ENCODE measurements at places on chromosomes 13 and 19.
A peak's percentile ranks its signal among the peaks of the same experiment; 100 is the strongest.

- DNase-seq = peak; percentile 6
Observed at GRCh38 chr13:25678398-25678797, 306.6 kb downstream of the ATP8A2 start.

DNA sequence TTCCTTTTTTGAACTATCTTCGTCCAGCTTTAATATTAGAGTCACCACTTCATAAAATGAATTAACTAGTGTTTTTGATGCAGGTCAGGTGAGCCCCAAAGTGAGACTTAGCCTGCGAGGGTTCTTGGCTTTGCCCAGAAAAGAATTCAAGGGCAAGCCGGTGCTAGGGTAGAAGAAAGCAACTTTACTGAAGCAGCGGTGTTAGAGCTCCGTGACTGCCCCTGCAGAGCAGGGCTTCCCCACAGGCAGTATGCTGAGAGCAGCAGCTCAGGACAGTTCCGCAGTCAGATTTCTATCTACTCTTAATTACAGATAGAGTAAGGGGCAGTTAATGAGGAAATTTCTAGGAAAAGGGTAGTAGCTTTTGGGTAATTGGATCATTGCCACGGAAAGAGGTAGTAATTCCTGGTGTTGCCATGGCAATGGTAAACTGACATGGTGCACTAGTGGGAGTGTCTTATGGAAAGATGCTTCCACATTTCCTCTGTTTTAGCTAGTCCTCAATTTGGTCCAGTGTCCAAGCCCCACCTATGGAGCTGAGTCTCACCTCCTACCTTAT lies 432.2 kb upstream of the ZNF507 start:
- DNase-seq = no peak

- DNase-seq = no peak
Observed at GRCh38 chr13:81246556-81246955, 905.6 kb upstream of the SPRY2 start.

- DNase-seq = no peak
Observed at GRCh38 chr13:30312904-30313303, 5.6 kb upstream of the KATNAL1 start.

- no peak for DNase-seq
Observed at GRCh38 chr19:36773223-36773579, 594 bp upstream of the ZNF850 start.

GRCh38 chr13:37123337-37123736 lies 17.9 kb upstream of the CSNK1A1L start:
- no peak for DNase-seq

DNA sequence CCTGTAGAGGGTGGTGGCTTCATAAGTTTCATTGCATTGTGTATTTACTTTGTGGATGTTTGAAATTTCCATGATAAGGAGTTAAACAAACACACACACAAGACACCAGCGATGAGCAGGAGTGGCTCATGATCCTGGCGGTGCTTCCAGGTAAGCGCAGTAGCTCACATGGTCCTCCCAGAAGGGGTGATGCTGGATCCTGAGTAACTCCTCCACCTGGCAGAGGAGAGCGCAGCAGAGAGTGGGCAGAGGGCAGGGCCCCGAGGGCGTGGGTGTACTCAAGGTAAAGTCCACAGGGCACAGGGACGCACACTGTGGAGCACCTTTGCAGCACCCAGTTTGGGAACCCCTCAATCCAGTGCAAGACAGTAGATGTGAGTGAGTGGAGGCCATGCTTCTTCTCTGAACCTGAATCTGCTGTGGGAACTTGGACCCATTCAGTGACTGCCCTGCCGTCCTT lies 54.0 kb downstream of the RFX2 start:
- no peak for DNase-seq

GRCh38 chr19:5352229-5352763 lies 11.7 kb upstream of the PTPRS start:
- DNase-seq = no peak

DNA sequence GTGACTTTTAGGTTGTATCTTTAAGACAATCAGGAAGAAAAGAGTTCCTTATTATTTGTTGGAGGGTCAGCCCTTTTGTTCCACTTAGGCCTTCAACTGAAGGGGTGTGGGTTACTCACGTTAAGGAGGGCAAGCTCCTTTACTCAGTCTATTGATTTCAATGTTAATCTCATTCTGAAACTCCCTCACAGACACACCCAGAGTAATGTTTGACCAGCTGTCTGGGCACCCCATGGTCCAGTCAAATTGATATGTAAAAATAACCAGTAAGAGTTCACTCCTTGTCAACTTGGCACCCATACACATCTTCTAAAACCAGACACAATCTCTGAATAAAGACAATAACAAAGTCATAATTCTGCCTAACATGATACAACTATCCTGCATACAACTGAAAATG lies 292.9 kb downstream of the KLF5 start:
- no peak for DNase-seq

GRCh38 chr19:43438291-43439031 lies 23.8 kb downstream of the TEX101 start:
- peak; percentile 4 for DNase-seq

- DNase-seq = no peak
Observed at GRCh38 chr13:43939086-43939485, 59.4 kb downstream of the LACC1 start.

- no peak for DNase-seq
Observed at GRCh38 chr19:38149661-38150061, 74.4 kb downstream of the DPF1 start.

DNA sequence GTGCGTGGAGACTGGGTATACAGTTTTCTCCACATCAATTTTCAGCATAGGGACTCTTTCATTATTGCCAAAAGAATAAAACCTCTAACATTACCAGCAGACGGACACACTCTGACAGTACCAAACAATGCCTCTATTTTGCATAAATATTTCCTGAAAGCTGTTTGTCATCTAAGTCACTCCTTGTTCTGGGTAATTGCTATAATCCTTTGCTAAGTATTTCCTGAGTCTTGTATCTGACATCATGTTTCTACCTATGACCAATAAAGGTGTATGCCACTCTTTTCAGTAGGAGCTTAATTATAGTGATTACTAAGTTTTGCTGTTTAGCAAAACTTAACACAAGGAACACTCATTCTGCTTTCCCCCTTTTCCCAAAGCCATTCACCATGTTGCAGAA lies 886.5 kb downstream of the SLITRK6 start:
- no peak for DNase-seq

- peak; percentile 16 for DNase-seq
Observed at GRCh38 chr19:13717194-13717643, 47.1 kb upstream of the MRI1 start.

DNA sequence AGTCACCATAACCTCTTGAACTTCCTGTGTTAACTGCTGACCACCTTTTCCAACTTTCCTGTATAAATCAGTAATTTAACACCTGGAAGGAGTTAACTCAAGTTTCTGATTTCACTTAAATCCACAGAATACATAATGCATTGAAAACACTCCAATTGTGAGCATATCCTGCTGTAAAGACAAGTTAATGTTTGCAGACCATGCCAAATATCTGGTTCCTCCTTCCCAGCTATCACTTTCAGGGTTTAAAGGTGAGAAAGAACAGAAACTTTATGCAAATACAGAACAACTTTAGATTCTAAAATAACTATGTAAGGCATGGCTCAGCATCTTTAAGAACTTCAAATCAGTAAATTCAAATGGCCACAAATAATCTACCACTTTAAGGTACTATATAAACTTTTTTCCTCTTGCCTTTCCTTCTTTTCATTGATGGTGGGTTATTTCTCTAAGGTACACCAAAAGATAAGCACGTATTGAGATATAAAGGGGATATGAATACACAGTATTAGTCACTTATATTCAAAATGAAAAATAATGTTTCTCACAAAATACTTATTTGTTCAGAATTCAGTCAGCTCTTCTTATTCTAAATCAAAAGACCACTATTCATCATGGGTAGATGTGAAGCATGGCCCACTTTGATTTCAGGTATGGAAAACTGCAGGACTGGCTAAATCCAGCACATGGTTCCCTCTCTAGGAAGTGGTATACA lies 6.6 kb upstream of the TPTE2 start:
- no peak for DNase-seq

DNA sequence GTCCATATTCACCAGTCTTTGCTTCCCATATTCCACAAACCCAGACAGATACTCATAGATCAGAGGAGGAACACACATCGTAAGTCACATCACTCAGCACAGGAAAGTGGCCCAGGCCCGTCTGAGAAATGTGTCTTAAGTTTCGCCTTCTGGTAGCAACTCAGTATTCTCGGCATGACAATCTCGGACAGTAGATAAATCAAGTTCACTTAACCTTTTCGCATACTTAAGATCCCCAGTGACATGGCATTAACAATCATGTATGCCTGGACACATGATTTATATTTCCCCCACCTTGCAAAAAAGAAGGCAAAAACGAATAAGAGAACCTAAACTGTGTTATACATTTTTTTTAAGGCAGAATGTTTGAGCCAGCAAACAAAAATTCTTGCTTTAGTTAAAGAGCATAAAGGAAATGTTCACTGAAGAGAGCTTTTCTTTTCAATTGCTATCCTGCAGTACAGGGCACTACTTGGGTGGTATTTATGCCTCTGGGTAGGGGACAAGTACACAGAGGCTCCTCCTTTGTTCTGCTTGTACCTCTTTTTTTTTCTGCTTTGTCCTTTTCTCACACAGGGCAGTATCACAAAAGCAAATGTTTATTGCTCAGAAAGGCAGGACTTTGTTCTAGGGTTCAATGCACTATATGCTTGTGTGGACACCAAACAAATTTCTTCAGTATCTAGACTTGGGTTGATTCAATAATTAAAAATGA lies 360.6 kb downstream of the TDRD3 start:
- DNase-seq = no peak

DNA sequence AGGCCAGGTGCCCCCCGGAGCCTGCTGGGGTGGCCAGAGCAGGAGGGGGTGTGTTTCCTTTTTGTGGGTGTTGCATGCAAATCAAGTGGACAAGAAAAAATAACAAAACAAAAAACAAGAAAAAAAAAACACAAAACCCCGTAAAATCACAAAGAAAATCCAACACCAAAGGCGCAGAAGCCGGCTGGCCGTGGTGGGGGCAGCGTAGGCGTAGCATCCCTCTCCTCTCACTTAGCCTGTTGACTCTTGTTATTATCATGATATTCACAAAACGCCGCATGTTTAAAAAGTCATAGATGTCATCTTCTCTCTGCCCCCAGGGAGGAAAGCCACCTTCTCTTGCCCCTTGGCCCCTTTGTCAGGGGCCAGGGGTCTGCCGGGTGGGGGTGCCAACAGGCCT lies 978 bp upstream of the TGFBR3L start:
- DNase-seq = no peak

GRCh38 chr13:67147342-67148133 lies 82.6 kb downstream of the PCDH9 start:
- peak; percentile 40 for DNase-seq

- DNase-seq = peak; percentile 3
Observed at GRCh38 chr13:45623516-45624090, 8.1 kb upstream of the ERICH6B start.

DNA sequence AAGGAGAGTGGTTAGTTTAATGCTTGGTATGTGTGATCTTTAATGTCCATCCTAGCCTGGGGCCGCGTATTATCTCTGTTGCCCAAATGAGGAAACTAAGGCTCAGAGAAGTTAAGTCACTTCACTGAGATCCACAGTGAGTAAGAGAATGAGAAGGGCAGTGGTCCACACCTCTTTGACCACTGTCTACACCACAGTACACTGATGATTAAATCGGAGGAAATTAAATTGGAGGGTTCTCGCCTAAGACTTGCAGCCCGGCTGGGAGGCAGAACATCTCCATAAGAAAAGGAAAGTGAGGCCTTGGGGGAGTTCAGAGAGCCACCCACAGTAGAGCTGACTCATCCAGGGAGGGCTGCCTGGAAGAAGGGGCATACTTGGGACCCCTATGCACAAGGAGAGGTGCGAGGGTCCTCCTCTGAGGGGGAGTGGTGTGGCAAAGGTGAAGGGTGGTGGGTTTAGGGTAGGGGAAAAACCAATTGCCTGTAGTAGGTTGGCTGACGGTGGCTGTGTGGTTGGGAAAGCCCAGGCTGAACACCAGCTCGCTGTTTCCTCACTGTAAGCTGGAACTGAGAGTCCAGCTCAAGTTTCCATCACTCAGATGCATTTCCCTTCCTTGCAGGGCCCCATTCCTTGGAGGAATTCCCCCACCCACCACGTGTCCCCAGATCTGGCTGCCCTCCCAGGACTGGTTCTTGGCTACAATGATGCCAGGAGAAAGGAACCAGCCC lies 15.0 kb upstream of the DHRS12 start:
- no peak for DNase-seq

- DNase-seq = no peak
Observed at GRCh38 chr13:96238241-96238640, 148.3 kb downstream of the HS6ST3 start.

GRCh38 chr19:5292822-5293611 lies 47.6 kb downstream of the PTPRS start:
- peak; percentile 81 for DNase-seq

DNA sequence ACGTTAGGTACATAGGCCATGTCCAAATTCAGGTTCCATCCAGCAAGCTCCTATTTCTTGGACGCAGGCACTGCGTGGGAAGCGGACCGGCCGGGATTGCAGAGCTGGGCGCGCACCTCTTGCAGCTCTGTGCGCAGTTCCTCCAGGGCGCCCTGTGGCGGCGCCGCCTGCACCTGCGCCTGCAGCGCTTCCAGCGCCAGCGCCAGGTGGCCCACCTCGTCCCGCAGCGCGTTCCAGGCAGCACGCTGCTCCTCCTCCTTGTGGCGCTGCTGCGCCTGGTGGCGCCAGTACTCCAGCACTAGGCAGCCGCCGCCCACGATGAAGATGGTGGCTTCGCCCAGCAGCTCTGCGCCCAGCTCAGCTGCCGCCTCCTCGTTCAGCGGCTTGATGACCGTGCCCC lies 31.1 kb downstream of the OPA3 start:
- no peak for DNase-seq

- DNase-seq = no peak
Observed at GRCh38 chr13:64029343-64030093, 2613.9 kb upstream of the PCDH20 start.

DNA sequence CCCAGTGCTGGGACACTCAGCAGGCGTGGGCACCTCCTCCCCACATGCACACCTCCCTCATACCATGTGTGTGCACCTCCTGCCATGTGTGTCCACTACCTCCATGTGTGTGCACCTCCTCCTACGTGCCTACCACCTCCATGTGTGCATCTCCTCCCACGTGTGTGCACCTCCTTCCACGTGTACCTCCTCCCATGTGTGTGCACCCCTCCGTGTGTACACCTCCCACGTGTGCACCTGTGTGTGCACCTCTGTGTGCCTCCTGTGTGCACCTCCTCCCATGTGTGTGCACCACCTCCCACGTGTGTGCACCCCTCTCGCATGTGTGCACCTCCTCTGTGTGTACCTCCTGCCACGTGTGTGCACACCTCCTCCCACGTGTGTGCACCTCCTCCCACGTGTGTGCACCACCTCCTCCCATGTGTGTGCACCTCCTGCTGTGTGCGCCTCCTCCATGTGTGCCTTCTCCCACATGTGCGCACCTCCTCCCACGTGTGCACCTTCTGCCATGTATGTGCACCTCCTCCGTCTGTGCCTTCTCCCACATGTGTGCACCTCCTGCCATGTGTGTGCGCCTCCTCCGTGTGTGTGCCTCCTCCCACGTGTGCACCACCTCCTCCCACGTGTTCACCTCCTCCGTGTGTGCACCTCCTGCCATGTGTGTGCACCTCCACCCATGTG lies 6.1 kb upstream of the C13orf46 start:
- no peak for DNase-seq

Data from NCI-H2171 treated with DMSO at 0.1 percent for 48 hours (cell line).